ENCODE measurements at places on chromosomes 13 and 19.

DNA sequence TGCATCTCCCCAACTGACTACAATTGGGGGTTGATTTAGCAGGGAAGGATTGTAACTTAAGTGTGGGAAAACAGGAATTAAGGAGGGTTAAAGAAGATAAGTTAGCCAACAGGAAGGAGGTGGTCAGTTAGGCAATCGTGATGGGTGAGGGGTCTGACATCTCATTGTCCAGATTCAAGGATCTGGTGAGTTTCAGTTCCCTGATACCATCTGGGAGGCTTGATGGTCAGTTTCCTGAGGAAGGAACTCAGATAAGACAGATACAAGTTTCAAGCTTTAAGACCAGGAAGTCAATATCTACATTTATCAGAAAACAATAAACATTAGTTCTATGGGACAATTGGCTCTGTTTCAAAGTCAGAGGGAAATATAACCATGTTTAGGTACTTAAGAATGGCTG lies 601.8 kb downstream of the SLITRK6 start:
- no peak for DNase-seq

GRCh38 chr13:77745784-77746183 lies 48.3 kb downstream of the SLAIN1 start:
- DNase-seq: no peak

GRCh38 chr13:111286749-111287148 lies 33.7 kb upstream of the TEX29 start:
- no peak for DNase-seq

GRCh38 chr19:3006075-3006767 lies 22.9 kb downstream of the TLE2 start:
- no peak for DNase-seq

DNA sequence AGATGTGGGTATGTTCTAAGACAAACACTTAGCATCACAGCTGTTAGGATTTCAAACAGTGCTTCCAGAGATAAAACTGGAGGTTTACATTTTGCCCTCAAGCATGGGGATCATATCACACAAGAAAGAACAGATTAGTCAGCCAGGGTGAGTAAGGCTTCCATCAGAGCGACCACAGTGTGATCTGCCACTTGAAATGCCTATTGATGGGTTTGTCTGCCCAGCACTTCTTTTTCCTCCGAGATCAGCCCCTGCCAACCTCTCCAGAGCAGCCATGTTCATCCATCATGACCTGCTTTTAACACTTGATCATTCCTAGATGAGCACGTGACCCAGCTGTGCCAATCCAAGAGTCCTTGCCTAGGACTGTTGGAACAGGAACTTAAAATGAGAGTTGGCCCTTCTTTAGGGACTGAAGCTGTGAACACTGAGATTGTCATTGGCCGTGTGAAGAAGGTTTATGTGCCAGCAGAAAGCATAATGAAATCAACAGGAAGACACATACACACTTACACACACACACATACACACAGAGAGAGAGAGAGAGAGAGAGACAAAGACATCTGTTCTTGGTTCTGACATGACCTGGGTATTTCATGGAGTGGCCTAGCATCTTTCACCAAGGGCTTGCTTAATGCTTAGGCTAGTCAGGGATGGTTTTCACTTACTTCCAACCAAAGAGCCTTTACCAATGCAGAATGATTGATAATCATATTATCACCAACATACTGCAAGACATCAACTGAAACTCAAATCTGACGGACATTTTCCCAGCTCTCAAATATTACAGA lies 5.2 kb upstream of the CEBPG start:
- DNase-seq: no peak

- peak; percentile 63 for DNase-seq
Observed at GRCh38 chr19:35641515-35642151, at the start of gene ETV2. ETV2 (plus strand) TSS chr19:35641745; CDS start chr19:35642461, 716 bp downstream.

GRCh38 chr13:22200440-22200839 lies 529.6 kb downstream of the FGF9 start:
- no peak for DNase-seq

DNA sequence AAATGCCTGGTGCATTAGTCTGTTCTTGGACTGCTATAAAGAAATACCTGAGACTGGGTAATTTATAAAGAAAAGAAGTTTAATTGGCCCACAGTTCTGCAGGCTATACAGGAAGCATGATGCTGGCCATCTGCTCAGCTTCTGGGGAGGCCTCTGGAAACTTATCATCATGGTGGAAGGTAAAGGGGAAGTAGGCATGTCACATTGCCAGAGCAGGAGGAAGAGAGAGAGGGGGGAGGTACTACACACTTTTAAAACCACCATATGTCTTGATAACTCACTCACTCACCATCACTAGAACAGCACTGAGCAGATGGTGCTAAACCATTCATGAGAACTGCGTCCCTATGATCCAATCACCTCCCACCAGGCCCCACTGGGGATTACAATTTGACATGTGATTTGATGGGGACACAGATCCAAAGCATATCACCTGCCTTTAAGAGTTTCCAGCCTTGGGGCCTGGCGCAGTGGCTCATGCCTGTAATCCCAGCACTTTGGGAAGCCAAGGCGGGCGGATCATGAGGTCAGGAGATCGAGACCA lies 219.0 kb downstream of the KATNAL1 start:
- DNase-seq: no peak

GRCh38 chr19:47183601-47184000 lies 47.4 kb downstream of the BBC3 start:
- no peak for DNase-seq

GRCh38 chr19:49301165-49301865 lies 23.7 kb downstream of the SLC6A16 start:
- peak; percentile 74 for DNase-seq

- DNase-seq: no peak
Observed at GRCh38 chr13:52103386-52103785, 25.5 kb downstream of the NEK5 start.

GRCh38 chr19:20167651-20168122 lies 673 bp downstream of the ZNF486 start:
- no peak for DNase-seq

- no peak for DNase-seq
Observed at GRCh38 chr19:15666883-15667282, 6.0 kb upstream of the CYP4F12 start.

GRCh38 chr19:7476777-7477494 lies 11.9 kb downstream of the PEX11G start:
- DNase-seq: no peak

DNA sequence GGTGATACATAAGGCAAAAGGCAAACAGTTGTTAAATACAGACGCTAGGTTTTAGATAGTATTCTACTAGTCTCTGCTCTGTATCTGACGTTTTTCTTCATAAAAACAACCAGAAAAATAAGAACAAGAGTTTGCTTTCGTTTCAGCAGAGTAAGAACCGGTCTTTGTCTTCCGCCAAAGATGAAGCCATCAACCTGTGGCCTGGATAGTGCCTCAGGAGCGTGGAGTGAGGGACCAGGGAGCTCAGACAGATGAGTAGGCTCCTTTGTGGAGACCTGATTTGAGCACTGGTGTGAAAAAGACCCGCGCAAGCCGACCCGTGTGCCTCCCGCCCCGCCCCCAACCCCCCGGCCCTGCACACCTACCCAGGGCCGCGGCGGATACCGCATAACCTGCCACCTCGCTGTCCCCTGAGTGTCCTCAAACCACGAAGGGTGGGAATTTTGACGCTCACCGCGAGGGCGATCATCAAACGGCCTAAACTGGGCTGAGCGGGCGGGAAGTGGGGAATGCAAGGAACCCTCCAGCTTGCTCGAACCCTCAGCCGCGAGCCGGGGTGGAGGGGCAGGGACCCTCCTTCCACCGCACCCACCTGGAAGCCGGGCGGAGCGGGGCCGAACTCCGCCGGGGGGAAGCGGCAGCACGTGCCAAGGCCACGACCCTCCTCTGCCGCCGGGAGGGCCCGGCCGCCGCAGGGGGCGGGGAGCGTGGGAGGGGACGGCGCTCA lies 866 bp upstream of the LMO7 start:
- DNase-seq: peak; percentile 55

DNA sequence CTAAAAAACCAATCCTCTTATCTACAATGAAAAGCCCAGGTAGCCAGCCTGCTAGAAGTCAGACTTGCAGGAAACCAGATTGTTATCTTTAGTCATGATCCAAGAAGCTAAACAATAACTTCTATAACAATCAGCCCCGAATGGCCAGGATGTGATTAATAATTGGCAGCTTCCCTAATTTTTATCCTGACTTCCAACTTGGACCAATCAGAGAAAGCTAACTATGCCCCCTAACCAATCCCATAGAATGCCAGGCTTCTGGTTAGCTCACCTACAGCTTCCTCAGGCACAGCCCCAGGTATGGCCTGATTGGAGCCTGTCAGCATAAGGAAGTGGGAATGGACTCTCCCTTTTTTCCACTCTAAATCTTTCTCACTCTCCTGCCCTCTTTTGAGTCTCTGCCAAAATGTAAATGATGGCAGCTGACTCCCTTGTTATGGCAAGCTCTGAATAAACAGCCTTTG lies 394.9 kb downstream of the DLEU7 start:
- DNase-seq: no peak

DNA sequence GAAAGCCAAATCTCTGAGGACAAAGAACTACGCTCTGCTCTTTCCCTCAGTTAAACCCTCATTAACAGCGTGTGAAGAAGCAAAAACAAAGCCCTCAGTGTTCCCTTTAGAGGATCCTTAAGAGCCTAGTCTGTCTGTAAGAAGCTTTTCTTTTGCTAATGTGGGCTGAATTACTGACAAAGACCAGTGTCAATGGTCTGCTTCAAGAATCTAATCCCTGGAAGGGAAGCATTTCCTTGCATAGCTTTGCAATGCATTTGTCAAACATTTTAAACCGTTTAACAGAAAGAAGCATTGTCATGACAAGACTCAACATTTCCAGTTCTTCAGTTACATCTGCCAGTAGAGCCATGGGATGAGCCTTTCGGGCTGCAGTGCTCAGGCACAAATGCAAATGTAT lies 64.9 kb downstream of the EDNRB start:
- no peak for DNase-seq

GRCh38 chr19:1136201-1136600 lies 32.4 kb downstream of the GPX4 start:
- no peak for DNase-seq

DNA sequence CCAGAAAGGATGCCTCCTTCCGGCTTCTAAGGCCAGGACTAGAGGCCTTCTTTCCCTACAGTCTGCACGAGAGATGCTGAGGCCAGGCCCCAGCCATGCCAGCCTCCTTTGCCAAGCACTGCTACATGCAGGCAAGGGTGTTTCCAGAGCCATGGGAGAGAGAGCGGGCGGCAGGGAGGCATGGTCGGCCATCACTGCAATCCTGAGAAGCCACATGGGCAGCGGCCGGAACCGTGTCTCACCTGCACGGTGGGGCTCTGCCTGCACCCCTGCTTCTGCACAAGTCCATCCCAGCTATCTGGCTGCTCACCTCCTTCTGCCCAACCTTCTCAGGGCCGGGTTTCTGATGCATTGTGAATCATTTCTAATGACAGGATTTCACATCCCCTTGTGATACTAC lies 35.1 kb downstream of the TSHZ3 start:
- no peak for DNase-seq

DNA sequence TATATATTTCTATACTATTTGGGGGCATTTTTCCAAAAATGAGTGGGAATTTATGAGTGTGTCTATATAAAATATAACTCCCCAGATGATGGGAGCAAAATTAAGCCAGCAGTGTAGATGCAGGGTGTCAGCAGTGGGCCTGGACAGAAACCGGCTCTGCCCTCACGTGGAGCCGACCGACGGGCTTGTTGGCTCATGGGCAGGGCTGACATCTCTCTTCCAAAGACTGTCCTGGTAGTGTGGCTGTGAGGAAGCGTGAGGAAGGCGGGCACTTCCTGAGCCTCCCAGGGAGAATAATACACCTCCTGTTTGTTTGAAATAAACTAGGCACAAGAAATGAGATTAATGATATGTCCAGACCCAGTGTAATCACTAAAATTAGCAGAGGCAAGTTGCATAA lies 206.5 kb downstream of the TEX29 start:
- DNase-seq: no peak

GRCh38 chr19:49151267-49152118 lies 3.7 kb downstream of the HRC start:
- peak; percentile 72 for DNase-seq

DNA sequence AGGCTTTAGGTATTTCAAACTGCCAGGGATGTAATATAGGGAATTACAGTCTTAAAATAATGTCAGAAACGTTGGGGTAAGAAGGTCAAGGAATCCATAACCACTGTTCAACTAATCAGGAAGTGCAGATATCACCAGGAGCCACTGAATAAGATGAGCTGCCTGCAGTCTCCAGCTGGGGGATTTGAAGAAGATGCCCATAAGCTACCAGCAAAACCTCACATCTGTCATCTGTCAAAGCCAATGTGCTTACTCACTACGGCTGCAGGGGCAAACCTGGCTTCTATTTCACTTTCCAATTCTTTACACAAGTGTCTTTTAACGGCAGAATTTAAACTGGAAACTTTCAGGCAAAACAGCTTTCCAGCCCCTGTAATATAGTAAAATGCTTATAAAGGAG lies 1410.1 kb upstream of the ATXN8OS start:
- no peak for DNase-seq

- DNase-seq: no peak
Observed at GRCh38 chr19:4369109-4369887, 25.9 kb downstream of the MPND start.

- DNase-seq: no peak
Observed at GRCh38 chr13:34617473-34618083, 324.5 kb upstream of the NBEA start.

DNA sequence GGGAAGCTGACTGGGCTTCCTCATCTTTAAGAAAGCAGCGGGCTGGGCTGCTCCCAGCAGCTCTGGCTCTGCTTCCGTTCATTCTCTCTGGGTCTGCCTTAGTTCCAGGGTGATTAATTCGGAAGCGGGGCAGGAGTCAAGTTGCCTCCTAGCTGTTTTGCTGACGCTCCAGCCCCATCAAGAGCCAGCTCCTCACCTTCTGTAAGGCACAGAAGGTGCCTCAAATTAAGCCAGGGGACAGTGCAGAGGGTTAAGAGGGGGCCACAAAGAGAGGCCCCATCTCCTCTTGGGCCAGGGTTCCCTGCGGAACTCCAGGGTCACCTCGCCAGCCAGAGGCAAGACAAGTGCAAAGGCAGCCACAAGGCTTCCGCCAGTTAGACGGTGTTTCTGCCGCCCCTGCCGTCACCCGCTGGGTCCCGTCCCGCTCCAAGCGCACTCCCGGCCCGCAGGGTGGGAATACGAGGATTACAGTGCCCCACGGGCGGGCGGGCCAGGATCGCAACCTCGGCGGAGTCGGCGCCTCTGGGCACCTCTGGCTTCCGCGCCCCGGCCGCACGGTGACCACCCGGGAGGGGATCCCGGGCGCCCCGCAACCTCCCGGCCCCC lies 508 bp downstream of the SLC15A1 start:
- DNase-seq: no peak

GRCh38 chr19:33520844-33521479 lies 629 bp downstream of the PEPD start:
- DNase-seq: no peak

- no peak for DNase-seq
Observed at GRCh38 chr13:32047793-32048192, 16.2 kb downstream of the FRY start.

DNA sequence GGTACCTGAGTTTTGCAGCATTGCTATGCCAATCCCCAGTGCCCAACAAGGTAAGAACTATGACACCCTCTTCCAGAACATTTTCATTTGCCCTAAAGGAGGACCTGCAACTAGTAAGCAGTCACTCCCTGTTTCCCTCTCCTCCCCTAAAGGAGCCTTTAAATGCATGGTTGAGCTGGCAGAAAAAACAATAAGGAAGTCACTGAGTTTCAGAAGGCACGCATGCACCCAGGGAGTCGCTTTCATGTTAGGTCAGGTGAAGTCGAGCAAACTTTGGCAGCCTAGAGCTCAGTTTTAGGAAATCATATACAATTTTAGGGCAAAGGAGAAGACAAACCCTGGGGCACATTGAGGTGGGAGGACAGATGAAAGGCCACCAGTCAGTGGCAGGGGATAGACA lies 11.8 kb downstream of the NLRP11 start:
- DNase-seq: no peak

GRCh38 chr19:18437491-18438330 lies at the start of gene ISYNA1:
ISYNA1 (minus strand) TSS chr19:18438133; CDS start chr19:18437979, 154 bp downstream.
- DNase-seq: peak; percentile 80
